ENCODE measurements at places on chromosomes 16 and 17.

DNA sequence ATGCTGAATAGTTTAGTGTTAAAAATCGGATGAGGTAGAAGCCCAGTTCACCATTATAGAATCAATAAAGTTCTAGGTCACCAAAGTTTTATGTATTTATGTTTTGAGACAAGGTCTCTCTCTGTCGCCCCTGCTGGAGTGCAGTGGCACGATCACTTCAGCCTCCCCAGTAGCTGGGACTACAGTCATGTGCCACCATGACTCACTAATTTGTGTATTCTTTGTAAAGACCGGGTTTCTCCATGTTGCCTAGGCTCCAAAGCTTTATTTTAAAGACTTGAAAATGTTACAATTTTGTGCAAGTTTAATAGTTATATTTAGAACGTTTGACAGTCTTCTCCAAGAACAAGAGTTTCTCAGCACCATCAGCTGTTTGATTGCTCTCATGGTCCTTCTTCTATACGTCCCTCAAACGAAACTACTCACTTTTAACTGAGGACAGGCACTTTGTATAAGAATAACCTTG lies 32.1 kb downstream of the NDE1 start:
- peak; percentile 27 for DNase-seq

DNA sequence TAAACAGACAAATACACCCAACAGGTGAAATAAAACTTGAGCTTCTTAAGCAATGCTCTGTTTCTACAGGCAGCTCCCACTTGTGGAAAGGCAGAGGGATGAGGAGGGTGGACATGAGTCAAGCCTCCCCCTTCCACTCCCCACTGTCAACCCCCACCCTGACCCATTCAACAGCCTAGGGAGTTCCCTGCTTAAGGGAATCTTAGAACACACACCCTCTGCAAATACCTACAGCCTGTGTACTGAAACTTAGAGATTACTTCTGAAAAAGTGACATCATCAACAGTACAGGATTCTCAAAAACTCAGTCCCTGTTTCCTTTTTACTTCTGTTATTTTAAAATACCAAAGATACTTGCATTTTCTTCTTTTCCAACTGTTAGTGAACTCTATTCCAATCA lies 345.4 kb downstream of the SOX9 start:
- DNase-seq, result no peak

DNA sequence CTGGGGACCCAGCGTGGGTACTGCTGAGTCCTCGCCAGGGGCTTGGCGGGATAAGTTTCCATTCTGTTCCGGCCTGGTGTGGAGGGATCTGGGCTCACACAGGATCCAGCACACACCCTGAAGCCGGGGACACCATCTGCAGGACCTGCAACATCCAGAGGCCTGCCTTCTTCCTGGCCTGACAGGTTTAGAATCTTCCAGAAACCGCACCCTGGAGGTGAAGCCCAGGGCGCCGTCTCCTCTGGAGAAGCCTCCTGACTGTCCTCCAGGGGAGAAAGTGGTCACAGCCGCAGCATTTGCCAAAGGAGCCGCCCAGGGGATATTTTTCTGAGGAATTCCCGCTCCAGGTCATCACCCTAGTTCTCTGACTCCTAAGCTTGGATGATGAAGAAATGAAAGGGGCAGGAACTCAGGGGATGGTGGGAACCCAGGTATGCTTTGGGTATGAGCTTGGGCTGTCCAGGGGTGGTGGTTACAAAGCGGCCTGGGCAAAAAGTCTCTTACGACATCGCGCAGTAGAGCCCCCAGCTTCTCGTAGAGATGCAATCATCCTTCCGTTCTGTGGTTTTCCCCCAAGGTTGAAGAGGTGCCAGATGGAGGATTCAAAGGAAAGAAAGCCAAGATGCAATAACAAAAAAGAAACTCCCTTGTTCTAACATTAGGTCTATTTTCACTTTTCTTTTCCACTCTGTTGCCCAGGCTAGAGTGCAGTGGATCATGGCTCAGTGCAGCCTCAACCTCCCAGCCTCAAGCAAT lies 9.1 kb upstream of the CRISPLD2 start:
- DNase-seq, result no peak

DNA sequence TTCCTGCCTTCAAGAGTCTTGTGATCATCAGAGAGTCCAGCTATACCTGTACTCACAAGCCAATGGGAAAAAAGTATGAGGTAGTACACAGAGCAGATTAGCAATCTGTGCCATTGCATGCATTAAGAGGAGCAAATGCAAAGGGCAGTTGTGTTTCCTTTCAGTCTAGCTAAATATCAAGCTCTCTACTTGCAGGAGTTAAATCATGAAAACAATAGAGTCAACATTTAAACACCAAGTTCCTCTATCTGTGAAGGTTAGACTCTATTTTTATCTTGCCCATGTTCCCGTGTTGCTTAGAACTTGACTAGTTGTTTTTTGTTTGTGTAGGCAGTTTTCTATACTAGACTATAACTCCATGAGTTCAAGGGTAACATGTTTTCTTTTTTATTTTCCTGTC lies 4.7 kb upstream of the FAM20A start:
- DNase-seq, result no peak

DNA sequence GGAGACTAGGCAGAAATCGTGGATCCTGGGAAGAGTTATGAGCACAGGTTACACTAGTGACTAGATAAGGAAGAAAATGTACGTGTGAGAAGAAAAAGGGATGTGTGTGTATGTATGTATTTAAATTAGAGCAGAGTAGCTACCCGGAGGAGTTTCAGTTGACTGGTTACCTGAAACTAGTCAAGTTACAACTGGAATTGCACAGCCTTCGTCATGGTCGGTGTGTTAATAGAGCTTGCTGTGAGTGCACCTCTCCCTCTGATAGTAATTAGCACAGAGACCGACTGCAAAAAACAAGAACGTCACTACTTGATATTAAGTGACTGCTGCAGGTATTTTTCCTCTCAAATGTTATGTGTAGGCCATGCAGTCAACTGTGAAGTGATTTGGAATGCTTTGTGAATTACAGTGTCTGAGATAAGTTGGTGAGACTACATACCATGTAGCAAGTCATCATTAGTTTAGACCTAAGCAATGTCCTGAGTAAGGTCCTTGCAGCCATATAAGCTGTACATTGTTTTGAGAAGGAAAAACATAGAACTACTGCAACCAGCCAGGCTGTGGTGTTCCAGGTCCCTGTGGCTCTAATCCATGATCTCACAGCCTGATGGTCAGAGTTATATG lies 95.7 kb downstream of the WNT3 start:
- no peak for DNase-seq

GRCh38 chr17:74457146-74457819 lies 9.2 kb upstream of the CD300A start:
- peak; percentile 69 for DNase-seq

DNA sequence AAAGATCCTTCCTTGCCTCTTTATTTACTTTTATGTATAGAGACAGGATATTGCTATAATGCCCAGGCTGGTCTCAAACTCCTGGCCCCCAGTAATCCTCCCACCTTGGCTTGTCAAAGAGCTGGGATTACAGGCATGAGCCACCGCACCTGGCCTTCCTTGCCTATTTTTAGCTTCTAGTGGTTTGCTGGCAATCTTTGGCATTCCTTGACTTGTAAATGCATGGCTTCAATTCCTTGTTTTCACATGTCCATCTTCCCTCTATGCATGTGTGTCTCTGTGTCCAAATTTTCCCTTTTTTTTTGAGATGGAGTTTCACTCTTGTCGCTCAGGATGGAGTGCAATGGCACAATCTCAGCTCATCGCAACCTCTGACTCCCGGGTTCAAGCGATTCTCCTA lies 22.5 kb downstream of the HEXIM2 start:
- DNase-seq, result no peak

DNA sequence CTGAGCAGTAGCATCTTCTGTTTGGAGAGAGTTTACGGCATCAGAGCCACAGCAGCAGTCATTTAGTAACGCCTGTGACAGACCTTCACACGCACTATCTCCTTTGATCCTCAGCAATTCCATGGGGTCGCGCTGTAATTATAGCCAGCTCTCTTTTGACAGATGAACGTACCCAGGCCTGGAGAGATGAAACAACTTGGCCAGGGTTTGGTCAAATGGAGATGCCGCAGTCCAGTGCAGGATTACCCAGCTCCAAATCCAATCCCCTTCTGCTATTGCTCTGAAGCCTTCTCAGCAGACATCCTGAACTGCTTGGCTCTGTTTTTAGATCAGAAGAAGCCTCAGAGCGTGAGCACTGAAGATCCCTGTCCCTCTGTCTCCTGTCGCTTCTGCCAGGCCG lies 83.9 kb downstream of the SOX9 start:
- DNase-seq, result no peak

DNA sequence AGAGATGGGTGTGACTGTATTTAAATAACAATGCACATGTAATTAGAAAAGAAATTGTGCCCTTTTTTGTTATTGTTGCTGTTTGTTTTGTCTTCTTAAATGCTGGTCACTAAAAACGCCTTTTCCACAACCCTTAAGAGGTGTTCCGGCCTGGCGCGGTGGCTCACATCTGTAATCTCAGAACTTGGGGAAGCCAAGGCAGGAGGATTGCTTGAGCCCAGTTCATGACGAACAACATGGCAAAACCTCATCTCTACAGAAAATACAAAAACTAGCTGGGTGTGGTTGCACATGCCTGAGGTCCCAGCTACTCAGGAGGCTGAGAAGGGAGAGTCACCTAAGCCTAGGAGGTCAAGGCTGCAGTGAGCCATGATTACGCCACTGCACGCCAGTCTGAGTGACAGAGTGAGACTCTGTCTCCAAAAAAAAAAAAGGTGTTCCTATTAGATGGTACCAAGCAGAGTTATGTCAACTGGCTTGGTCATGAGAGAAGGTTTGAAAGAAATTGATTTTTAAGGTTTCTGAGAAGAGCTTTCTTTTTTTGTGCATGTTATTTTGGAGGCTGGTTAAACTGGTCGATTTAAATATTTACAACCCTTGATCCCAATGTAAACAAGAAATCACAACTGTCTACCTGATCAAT lies 23.5 kb upstream of the RFFL start:
- DNase-seq, result no peak

DNA sequence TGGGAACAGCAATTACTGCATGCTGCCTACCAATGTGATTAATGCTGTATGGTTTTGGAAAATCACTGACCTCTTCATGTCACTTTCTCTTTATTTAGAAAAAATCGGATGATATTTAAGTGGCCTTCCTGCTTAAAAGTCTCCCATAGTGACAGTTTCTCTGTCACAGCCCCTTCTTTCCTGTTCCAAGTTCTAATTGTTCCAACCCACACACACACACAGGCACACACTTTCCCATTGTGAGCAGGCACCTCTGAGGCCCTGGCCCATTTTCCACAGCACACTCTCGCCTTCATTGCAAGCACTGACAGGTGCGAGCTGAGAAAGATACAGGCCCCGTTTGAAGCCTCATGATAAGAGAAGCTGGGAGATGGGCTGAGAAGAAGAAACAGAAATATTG lies 505.9 kb downstream of the HS3ST4 start:
- no peak for DNase-seq

DNA sequence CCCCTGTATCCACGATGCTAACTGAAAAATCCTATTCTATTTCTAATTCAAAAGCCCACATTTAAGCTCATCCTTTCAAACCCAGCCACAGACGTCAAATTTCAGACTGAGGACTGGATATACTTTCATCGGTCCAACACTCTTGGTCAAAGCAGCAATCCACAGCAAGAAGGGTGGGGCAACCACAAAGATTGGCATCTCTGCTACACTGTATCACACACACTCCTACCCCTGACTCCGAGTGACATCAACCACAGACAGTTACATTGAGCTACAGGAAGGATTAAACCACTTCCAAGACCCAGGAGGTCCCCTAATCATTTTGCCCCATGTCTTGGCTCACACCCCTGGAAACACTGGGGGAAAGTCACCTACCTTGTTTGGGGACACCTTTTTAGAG lies 61.3 kb downstream of the GRIN2A start:
- no peak for DNase-seq

GRCh38 chr17:19384723-19385391 lies 2.1 kb downstream of the MFAP4 start:
- DNase-seq, result peak; percentile 87

- DNase-seq, result no peak
Observed at GRCh38 chr16:23124315-23124714, 24.9 kb downstream of the USP31 start.

- no peak for DNase-seq
Observed at GRCh38 chr17:42202696-42203095, 8.4 kb upstream of the GHDC start.

DNA sequence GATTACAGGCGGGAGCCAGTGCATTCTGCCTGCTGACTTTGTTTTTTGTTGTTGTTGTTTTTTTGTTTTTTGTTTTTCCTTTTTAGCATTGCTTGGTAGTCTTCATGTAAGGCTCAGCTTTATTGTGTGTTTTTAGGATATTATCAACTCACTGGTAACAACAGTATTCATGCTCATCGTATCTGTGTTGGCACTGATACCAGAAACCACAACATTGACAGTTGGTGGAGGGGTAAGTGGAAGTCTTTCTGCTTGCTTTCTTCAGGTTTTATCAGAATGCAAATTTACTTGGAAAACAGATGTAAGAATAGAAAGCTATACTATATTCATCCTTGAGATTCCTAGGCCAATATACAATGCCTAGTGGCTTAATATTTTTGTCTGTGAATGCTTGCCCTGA lies 3.3 kb upstream of the CMTM1 start:
- no peak for DNase-seq

GRCh38 chr16:28136751-28137434 lies 73.4 kb upstream of the GSG1L start:
- DNase-seq, result peak; percentile 51

DNA sequence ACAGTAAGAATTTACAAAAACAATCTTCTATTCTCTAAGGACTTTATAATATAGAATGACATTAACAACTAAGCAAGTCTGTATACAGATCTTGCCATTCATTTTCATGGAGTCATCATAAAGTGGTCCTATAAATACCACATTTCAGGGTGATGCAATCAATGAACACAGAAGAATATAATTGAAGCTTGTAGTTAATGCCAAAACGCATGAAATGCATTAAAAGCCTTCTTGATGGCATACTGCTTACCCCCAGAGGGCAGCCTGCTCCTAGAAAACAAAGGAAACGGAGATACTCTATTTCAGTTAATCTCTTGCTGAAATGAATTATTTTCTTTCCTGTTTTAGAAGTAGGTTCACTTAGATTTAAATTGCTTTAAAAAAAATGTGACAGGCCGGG lies 45.2 kb upstream of the STAC2 start:
- DNase-seq, result no peak

- DNase-seq, result no peak
Observed at GRCh38 chr16:73915140-73915539, 381.5 kb upstream of the PSMD7 start.

DNA sequence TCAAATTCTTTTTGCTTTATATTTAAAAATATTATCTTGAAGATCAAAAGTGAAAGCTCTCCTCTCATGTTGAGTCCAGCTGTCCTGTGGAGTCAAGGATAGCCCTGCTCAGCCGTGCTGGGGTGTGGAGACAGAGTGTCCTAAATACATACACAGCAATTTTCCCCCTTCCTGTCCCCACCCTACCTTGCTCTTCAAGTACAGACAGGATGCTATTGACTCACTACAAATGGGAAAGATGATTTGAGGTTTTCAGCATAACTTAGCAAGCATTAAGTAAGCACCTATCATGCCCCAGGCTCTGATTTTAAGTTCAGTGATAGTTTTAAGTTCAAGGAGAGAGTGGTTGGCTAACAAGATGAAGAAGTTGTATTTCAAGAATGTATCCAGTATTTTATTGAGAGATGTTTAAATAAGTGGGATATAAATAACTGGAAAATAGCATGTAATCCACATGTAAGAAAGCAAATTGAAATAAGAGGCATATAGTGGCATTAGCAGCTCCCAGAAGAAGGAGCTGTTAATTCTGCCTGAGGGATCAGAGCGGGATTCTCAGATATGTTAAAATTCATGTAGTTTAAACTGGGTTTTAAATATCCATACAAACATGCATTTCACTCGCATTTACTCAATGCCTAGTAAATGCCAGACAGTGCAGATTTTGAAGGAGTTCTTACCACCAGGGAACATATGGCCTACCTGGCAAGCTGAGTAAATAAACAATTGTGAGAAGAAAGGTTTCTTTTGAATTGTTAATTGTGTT lies 183.5 kb upstream of the ANKFN1 start:
- no peak for DNase-seq
